HT1080 (cell line): ENCODE measurements at places on chromosomes 2 and 18. TPM values are rescaled to one million over a fixed set of nuclear protein-coding genes. Genes with fewer than 3 reads are reported as not detected.

- DNase-seq = no peak
These were observed 8.6 kb upstream of the ATP6V1B1 start for GRCh38 chr2:70927138-70927537.

STRN gene
- total RNA-seq = 10.2 and 14.8 TPM in 2 replicates

CD207 gene
- not detected in 2 replicates for total RNA-seq

MYO7B gene
- 1.1 and 1.3 TPM in 2 replicates for total RNA-seq

DNA sequence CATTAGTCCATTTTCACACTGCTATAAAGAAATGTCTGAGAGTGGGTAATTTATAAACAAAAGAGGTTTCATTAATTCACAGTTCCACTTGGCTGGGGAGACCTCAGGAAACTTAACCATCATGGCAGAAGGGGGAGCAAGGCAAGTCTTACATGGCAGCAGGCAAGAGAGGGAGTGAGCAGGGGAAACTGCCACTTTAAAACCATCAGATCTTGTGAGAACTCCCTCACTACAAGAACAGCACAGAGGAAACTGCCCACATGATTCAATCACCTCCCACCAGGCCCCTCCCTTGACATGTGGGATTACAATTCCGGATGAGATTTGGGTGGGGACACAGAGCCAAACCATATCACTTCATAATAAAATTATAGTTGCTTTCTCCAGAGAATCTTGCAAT is 365.5 kb upstream of the ID2 start:
- DNase-seq = no peak

DNA sequence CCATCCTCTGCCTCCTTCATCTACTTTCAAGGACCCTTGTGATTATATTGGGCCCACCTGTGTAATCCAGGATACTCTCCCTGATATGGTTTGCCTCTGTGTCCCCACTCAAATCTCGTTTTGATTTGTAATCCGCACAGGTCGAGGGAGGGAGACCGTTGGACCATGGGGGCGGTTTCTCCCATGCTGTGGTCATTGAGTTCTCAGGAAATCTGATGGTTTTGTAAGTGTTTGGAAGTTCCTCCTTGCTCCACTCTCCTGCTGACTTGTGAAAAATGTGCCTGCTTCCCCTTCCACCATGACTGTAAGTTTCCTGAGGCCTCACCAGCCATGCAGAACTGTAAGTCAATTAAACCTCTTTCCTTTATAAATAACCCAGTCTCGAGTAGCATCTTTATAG is 42.0 kb upstream of the EML6 start:
- DNase-seq = no peak

GRCh38 chr18:28972333-28972907 is 795.5 kb upstream of the CDH2 start:
- no peak for DNase-seq

CHRNG gene
- not detected in 2 replicates for total RNA-seq

- DNase-seq = peak; percentile 15
These were observed 3.2 kb downstream of the WDR33 start for GRCh38 chr2:127807678-127808353.

DNA sequence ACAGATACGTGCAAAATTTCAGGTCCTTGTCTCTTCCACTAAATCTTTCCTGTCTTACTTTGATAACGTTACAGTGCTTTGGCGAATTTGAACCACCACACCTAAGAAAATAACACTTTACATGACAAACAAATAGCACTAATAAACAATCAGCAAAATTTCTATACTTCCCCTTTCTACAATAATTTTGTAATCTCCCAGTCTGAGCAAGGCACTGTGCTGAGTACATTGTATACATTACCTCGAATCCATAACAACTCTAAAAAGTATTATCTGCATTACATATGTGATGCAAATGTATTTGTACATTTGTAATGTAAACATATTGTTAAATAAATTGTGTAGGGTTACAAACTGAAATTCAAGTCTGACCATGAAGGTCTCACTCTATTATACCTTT is 49.9 kb downstream of the RTN4 start:
- DNase-seq = no peak

DNA sequence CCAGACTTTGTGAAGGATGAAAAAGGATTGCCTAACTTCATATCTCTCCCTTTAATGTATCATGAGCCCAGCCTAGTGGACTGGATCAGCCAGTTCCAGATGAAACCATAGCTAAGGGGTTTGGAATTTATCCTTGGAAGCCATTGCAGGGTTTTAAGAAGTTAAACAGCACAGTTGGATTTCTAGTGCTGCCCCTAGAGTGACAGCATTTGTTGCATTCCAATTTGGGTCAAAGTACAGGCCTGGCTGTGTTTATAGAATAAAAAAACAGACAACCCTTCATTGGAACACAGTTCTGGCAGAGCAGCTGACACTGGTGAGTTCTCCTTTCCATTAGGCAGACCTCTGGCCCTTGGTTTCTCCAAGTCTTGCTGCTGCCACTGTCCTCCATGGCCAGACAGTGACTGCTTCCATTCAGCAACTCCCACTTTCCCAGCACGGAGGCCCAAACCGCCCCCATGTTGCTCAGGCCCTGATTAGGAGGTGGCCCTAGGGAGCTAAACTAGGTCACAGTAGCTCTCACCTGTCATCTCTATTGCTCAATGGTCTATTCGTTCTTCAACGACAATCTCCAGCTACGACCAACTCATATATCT is 8.0 kb downstream of the GPR39 start:
- DNase-seq = no peak

NAT8 gene
- total RNA-seq = not detected in 2 replicates

DNA sequence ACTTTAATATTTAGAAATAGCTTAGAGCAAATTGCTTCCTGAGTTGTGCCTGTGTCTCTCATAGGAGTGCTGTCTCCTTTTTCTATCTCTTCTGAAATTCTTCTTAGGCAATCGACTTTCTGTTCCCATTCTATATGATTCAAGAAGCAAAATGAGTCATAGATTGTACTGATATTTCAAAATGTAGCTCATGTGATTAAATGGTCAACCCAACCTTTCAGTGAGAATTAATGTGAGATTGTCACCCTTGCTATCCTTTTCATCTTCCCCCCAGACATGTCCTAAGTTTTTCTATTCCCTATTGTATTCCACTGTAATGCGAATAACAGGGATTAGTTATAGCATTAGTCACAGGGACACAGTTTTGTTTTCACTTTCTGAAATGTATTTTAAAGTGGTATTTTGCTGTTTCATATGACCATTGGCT is 413.6 kb downstream of the THSD7B start:
- DNase-seq = peak; percentile 71
